Esophagus squamous epithelium (tissue), 5 donors: ENCODE measurements at places on chromosomes 13 and 19.

DNA sequence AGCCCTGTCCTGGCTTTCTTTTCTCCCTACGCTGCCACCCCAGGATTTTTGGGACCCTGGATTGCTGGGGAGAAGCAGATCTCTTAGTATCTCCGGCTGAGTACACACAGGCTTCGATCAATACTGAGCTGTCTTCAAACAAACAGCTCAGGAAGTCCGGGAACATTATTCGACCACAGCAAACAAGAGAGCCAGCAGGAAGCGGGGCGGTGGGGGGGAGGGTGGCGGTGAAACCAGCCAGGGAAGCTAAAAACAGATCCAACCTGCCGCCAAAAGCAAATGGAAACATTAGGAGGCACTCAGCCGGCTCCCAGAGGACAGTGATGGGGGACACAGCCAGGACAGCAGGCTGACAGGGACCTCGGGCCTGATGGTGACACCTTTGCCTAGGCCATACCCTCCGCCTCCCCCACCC lies 12.2 kb upstream of the BCAM start:
- peak overlapping the region; percentile 69 for H3K27ac ChIP-seq
- no peak overlapping the region for H3K4me3 ChIP-seq
- H3K4me1 ChIP-seq = no peaks in the 10 kb centered on the region
- no peaks in the 10 kb centered on the region for H3K36me3 ChIP-seq
- no peaks in the 10 kb centered on the region for H3K27me3 ChIP-seq

DNA sequence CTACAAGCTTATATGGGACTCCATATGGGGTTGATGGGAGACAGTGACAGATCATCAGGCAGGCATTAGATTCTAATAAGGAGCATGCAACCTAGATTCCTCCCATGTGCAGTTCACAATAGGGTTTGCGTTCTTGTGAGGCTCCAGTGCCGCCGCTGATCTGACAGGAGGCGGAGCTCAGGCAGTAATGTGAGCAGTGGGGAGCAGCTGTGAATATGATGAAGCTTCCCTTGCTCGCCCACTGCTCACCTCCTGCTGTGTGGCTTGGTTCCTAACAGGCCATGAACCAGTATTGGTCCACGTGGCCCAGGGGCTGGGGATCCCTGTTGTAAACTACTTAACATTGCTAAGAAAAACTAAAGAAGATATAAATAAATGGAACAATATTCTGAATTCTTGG lies 378.4 kb downstream of the KCNRG start:
- DNase-seq = no peak
- H3K4me1 ChIP-seq = peaks cover 18% of the 10 kb centered on the region
- no peaks in the 10 kb centered on the region for H3K27me3 ChIP-seq
- no peak overlapping the region for H3K27ac ChIP-seq
- no peaks in the 10 kb centered on the region for H3K36me3 ChIP-seq
- H3K4me3 ChIP-seq = no peak overlapping the region

DNA sequence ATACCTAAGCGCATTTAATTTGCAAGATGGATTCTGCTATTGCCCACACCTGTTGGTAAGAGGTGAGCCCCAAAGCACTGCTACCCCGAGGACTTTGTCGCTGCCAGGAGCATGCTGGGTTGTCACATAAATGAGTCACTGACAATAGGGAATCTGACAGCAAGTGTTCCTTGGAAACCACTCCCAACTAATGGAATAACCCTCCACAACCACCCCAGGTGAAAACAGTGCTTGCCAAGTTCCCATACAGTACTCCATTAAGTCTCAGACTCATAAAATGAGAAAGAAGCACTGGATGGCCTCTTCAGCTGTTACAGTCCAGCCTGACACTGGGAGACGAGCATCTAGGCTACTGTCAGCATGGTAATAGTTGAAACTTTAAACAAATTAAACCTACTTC lies 108.6 kb downstream of the EFNB2 start:
- H3K36me3 ChIP-seq = no peaks in the 10 kb centered on the region
- H3K27me3 ChIP-seq = no peaks in the 10 kb centered on the region
- no peaks in the 10 kb centered on the region for H3K4me1 ChIP-seq
- DNase-seq = no peak
- H3K27ac ChIP-seq = no peak overlapping the region

GRCh38 chr19:2627855-2628254 lies 74.6 kb downstream of the GNG7 start:
- no peak overlapping the region for H3K4me3 ChIP-seq
- H3K36me3 ChIP-seq = no peaks in the 10 kb centered on the region
- DNase-seq = no peak

GRCh38 chr19:47315125-47315821 lies 5.6 kb downstream of the C5AR1 start:
- H3K27me3 ChIP-seq = no peaks in the 10 kb centered on the region
- no peak overlapping the region for H3K4me3 ChIP-seq
- no peaks in the 10 kb centered on the region for H3K36me3 ChIP-seq
- no peaks in the 10 kb centered on the region for H3K4me1 ChIP-seq
- peak overlapping the region; percentile 68 for H3K27ac ChIP-seq

GRCh38 chr13:33577007-33577406 lies 240.9 kb upstream of the RFC3 start:
- no peak overlapping the region for H3K27ac ChIP-seq
- DNase-seq = no peak
- no peaks in the 10 kb centered on the region for H3K36me3 ChIP-seq
- no peak overlapping the region for H3K4me3 ChIP-seq

DNA sequence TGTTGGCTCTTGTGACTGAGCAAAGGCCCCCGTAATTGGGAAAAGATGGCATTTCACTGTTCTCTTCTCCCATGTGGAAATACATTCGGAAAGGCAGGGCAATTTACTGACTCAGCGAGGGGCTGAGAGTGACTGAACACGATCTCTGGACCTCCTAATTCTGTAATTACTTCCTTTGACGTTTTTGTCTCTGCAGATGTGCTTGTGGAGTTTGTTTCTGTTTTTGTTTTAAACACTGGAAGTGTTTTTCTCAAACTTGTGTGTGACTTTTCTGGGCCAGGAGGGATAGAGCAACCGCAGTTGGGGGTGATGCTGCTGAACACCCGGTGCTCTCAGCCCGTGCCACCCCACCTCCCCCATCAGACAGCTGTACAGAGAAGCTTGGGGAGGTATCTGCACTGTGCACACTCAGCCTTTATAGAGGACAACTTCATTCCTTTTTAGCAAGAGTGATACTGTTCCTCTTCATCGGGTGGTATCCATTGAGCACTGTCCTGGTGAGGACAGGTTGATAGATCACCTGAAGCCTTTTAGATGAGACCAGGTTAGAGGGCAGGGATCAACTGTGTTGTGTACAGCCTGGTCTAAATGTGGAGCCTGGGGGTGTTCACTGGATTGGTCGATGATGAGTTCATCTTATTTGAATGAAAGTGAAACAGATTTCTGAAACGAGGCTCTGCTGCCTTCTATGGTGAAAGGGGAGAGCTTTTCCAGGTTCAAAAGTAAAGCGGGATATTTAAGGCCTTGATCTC lies 117.4 kb downstream of the ESD start:
- H3K4me1 ChIP-seq = no peaks in the 10 kb centered on the region
- no peak for DNase-seq
- H3K4me3 ChIP-seq = no peak overlapping the region
- H3K27ac ChIP-seq = peak overlapping the region; percentile 69
- H3K27me3 ChIP-seq = no peaks in the 10 kb centered on the region

GRCh38 chr19:39494661-39495060 lies 4.1 kb upstream of the DLL3 start:
- no peak overlapping the region for H3K4me3 ChIP-seq
- H3K4me1 ChIP-seq = peaks cover 15% of the 10 kb centered on the region
- peaks cover 27% of the 10 kb centered on the region for H3K36me3 ChIP-seq
- H3K27me3 ChIP-seq = peaks cover 5% of the 10 kb centered on the region
- H3K27ac ChIP-seq = no peak overlapping the region

DNA sequence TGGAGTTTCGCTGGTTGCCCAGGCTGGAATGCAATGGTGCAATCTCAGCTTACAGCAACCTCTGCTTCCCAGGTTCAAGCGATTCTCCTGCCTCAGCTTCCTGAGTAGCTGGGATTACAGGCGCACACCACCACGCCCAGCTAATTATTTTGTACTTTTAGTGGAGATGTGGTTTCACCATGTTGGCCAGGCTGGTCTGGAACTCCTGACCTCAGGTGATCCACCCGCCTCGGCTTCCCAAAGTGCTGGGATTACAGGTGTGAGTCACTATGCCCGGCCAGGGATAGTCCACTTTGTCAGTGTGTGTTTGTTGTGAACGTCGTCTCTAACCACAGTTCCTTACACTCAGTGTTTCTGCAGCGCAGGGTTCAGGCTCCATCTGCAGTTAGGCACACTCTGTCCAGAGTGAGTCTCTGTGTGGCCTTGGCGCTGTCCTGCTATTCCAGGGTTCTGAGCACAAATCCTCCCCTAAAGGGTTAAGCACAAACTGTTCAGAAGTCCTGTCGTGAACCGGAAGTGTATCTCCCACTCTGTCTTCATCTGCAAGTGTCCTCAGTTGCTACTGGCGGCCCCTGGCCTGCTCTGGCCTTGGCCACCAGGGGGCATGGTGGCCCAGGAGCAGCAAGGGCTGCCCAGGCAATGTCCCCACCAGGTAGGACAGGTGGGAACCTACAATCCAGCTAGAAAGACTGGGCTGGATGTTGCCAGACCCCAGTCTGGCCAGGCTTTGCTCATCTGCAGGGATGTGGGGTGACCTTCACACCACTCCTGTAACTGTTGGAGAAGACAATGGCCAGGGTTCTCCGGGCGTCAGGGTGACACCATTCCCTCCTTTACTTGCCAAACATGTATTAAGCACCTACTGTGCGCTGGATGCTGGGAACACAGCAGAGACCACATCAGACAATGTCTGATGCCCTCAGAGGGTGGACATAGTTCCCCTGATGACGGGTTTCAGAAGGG lies 38.8 kb upstream of the GATAD2A start:
- DNase-seq = no peak
- peaks cover 7% of the 10 kb centered on the region for H3K4me1 ChIP-seq
- no peaks in the 10 kb centered on the region for H3K36me3 ChIP-seq
- no peak overlapping the region for H3K4me3 ChIP-seq
- peak overlapping the region; percentile 54 for H3K27ac ChIP-seq

GRCh38 chr19:13001502-13002165 lies 6.4 kb downstream of the NFIX start:
- H3K4me1 ChIP-seq = peaks cover 100% of the 10 kb centered on the region
- H3K36me3 ChIP-seq = no peaks in the 10 kb centered on the region
- H3K27ac ChIP-seq = peak overlapping the region; percentile 92
- no peak overlapping the region for H3K4me3 ChIP-seq
- no peak for DNase-seq

- peaks cover 6% of the 10 kb centered on the region for H3K4me1 ChIP-seq
- no peaks in the 10 kb centered on the region for H3K36me3 ChIP-seq
- DNase-seq = no peak
- peaks cover 86% of the 10 kb centered on the region for H3K27me3 ChIP-seq
Measured at GRCh38 chr13:45615501-45616101, at the start of gene ERICH6B. TSS of gene ERICH6B (minus strand) at chr13:45615739. CDS start at chr13:45597005, 18,734 bp downstream.

GRCh38 chr19:31438401-31439269 lies 89.4 kb upstream of the TSHZ3 start:
- H3K27ac ChIP-seq = no peak overlapping the region
- no peaks in the 10 kb centered on the region for H3K4me1 ChIP-seq
- H3K36me3 ChIP-seq = no peaks in the 10 kb centered on the region
- no peaks in the 10 kb centered on the region for H3K27me3 ChIP-seq
- DNase-seq = no peak

DNA sequence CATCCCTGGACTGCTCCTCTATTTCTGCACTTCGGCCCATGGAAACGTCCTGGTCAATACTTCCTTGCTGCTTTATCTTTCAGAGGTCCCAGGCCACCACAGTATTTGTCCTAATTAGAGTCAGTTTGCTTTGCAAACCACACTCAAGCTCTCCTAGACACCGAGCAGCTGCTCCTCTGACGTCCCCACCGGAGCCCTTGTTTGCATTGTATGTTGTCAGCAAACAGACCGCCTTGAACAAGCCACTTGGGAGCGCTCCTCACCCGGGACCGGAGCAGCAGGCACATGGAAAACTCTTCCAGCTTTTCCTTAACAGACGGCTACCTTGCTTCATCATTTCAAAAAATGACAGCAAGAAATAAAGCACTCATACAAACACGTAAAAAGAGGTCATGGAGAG lies 51.5 kb upstream of the GTF3A start:
- H3K27me3 ChIP-seq = peaks cover 60% of the 10 kb centered on the region
- H3K4me3 ChIP-seq = no peak overlapping the region
- DNase-seq = no peak
- no peaks in the 10 kb centered on the region for H3K36me3 ChIP-seq

- H3K36me3 ChIP-seq = no peaks in the 10 kb centered on the region
- no peaks in the 10 kb centered on the region for H3K27me3 ChIP-seq
- H3K4me1 ChIP-seq = no peaks in the 10 kb centered on the region
- no peak overlapping the region for H3K4me3 ChIP-seq
Measured at GRCh38 chr13:107347641-107348369, 779.9 kb upstream of the ARGLU1 start.

DNA sequence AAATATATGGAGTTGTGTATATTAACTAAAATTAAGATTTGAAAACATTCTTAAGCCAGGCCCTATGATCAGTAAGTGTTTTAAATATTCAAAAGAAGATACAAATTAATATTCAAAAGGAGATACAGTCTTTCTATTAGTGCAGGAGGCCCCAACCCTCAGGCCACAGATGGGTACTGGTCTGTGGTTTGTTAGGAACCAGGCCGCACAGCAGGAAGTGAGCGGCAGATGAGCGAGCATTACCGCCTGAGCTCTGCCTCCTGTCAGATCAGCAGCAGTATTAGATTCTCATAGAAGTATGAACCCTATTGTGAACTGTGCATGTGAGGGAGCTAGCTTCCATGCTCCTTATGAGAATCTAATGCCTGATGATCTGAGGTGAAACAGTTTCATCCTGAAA lies 232.9 kb downstream of the FOXO1 start:
- peaks cover 6% of the 10 kb centered on the region for H3K4me1 ChIP-seq
- no peaks in the 10 kb centered on the region for H3K36me3 ChIP-seq
- no peak for DNase-seq
- no peak overlapping the region for H3K4me3 ChIP-seq

- H3K27ac ChIP-seq = peak overlapping the region; percentile 93
- H3K4me3 ChIP-seq = peak overlapping the region; percentile 46
- peaks cover 34% of the 10 kb centered on the region for H3K4me1 ChIP-seq
- DNase-seq = no peak
- no peaks in the 10 kb centered on the region for H3K27me3 ChIP-seq
Measured at GRCh38 chr13:24271601-24272451, 37.6 kb upstream of the C1QTNF9 start.

GRCh38 chr19:996051-996838 lies 4.0 kb upstream of the GRIN3B start:
- no peak overlapping the region for H3K27ac ChIP-seq
- peaks cover 28% of the 10 kb centered on the region for H3K27me3 ChIP-seq
- peaks cover 34% of the 10 kb centered on the region for H3K4me1 ChIP-seq
- DNase-seq = no peak
- H3K36me3 ChIP-seq = peaks cover 33% of the 10 kb centered on the region

- H3K36me3 ChIP-seq = no peaks in the 10 kb centered on the region
- no peaks in the 10 kb centered on the region for H3K27me3 ChIP-seq
- H3K27ac ChIP-seq = no peak overlapping the region
Measured at GRCh38 chr13:100399455-100399854, 189.1 kb downstream of the GGACT start.

- H3K4me1 ChIP-seq = no peaks in the 10 kb centered on the region
- no peaks in the 10 kb centered on the region for H3K36me3 ChIP-seq
- no peaks in the 10 kb centered on the region for H3K27me3 ChIP-seq
- DNase-seq = no peak
- H3K4me3 ChIP-seq = no peak overlapping the region
Measured at GRCh38 chr13:75660694-75661093, 24.6 kb downstream of the LMO7 start.
